ENCODE measurements at places on chromosomes 3 and 15.

GRCh38 chr3:186100398-186100797, 8.5 kb downstream of the ETV5 start:
- DNase-seq: no peak

DNA sequence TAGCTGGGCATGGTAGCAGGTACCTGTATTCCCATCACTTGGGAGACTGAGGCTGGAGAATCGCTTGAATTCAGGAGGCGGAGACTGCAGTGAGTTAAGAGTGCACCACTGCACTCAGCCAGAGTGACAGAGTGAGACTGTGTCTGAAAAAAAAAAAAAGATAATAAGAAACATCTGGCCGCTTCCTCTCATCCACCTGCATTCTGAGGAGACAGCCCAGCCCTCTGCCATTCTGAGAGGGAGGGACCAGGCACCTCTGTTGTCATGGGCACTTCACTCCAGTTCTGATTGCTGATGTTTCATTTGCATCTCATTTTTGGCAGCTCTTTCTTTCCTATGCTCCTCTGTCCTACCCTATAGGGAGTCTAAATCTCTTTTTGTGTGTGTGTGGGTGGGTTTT, 36.4 kb upstream of the GSK3B start:
- no peak for DNase-seq

GRCh38 chr15:43998607-43999006, 171.8 kb downstream of the WDR76 start:
- no peak for DNase-seq

- DNase-seq: no peak
Measured at GRCh38 chr3:42166662-42167300, 75.6 kb downstream of the TRAK1 start.

- no peak for DNase-seq
Measured at GRCh38 chr3:34277110-34277509, 478.7 kb downstream of the PDCD6IP start.

DNA sequence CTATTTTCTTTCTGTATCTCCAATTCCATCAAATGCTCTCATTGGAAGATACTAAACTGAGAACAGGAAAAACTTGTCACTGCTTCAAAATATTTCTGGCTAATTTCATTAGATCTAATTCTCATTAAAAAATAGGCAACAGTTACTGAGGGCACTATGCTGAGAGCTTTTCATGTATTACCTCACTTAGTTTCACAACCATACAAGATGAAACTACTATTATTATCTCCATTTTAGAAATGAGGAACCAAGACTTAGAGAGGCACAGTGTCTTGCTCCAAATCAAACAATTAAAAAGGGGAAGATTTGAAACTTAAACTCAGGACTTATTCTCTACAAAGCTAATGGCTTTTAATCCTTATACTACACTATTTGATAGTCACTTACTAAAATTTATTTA, 7.2 kb upstream of the OTOL1 start:
- no peak for DNase-seq

DNA sequence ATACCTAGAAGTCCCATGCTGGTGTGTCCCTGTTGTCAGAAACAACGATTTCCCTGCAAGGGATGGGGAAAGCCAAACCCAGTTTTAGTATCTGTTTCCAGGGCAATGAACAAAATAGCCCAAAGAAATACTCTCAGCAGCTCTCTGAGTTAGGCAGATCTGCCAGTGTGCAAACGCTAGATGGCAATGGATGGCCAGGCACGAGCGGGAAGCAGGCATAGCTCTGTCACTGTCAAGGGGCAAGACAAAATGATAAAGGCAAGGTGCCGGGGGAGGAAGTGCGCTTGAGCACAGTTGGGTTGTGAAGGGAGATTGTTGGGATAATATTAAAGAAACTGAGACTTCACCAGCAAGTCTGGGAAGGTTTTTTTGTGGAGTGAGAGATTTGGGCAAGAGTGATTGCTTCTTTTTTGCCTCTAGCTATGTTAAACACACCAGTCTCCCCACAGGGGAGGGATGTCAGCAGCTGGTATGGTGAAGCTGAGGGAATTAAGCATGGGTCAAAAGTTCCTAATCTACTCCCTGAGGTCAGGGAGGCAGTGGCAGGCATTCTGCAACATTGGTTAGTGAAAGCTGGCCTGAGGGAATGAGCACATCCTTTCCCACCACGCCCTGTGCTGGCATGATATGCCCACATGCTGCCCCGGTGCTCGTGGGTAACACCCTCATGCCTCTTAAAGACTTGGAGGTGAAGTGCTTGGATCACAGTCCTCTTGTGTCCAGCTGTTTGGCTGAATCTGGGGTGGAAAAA, 117.5 kb downstream of the PDCD6IP start:
- no peak for DNase-seq

DNA sequence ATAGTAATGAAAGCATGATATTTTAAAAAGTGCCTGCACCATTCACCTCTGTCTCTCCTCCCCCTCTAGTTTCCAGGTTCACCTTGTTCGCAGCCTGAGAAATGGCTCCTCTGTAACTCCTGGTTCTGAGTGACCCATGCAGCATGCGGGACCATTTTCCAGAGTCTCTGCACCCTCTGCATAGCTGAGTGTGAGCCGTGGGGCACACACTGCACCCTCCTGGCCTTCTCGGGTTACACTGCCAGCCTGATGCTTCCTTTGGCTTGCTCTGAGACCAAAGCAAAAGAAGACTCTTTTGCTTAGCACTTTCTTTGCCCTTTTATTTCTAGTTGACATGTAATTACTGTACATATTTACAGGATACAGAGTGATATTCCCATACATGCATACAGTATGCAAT, 287.3 kb downstream of the GABRG3 start:
- no peak for DNase-seq

- DNase-seq: no peak
Measured at GRCh38 chr3:10774129-10774670, 41.8 kb upstream of the SLC6A11 start.

GRCh38 chr3:171456765-171457606, 3.2 kb downstream of the TNIK start:
- DNase-seq: no peak

DNA sequence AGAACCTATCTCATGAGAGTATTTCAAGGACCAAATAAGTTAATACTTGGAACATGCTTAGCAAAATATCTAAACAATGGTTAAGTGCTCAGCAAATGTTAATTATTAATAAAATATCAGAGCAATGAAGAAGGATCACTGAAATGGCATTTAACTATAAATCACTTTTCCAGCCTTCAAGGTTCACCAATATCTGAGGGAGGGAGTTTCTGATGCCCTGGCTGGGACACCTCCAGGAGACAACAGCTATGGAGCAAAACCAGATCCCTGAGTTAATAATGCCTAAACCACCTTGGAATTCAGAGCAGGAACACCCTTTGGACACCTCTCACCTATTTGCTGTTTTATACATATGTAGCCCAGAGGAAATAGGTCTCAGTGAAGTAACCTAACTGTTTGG, 6.4 kb upstream of the FAM174B start:
- no peak for DNase-seq

DNA sequence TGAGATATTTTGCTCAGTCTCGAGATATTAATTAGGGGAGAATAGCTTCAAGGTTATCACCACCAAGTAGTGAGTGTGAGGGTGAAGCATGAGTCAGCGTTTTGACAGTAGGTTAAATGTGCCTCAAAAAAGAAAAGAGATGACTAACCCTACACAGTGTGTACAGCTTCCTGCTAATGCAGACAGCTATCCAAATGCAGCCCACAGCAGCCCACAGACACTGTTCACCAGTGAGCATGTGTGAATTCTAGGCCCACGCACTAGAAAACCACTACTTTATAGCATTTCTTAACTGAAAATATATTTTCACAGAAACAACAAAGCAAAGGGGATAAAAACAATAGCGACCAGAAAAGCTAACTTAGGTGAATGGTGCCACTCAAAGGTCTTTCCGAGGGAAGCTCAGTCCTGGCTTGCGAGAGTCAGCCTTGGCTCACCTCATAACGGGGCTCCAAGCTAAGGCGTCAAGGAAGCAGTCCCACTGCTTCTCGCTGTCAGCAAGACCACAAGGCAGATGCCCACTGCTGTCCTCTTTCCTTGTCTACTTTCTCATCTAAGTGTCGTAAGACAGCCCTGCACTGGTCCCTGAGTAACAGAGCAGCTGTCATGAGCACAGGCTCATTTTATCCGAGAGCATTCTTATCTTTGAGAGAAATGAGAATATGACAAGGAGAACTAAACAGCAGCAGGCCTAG, 47.6 kb downstream of the TXNRD3 start:
- no peak for DNase-seq

GRCh38 chr3:137930976-137931375, 79.0 kb upstream of the CLDN18 start:
- no peak for DNase-seq

DNA sequence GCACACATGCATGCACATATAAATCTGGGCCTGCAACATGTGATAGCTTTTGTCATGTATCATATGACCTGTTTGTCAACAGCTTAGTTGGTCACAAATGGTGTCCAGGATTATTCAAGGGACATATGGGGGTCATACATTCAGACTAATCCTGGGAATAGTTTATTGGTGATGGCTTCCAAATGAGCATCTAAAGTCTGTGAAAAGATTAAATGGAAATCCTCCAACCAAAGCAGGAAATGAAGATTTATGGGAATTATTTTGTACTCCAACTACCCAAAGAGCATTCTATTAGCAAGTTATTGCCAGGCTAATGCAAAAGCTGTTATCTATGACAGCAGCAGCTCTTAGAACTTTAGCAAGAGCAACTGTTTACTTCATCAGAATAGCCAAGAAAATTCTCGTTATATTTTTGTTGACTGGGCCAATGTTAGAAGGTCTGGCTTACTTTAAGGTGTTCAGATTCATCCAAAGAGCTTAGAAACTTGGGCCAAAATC, 7.1 kb downstream of the FSTL1 start:
- DNase-seq: no peak

- no peak for DNase-seq
Measured at GRCh38 chr3:30458376-30459171, 147.8 kb upstream of the TGFBR2 start.

GRCh38 chr3:178823591-178824246, 247.9 kb downstream of the ZMAT3 start:
- no peak for DNase-seq

DNA sequence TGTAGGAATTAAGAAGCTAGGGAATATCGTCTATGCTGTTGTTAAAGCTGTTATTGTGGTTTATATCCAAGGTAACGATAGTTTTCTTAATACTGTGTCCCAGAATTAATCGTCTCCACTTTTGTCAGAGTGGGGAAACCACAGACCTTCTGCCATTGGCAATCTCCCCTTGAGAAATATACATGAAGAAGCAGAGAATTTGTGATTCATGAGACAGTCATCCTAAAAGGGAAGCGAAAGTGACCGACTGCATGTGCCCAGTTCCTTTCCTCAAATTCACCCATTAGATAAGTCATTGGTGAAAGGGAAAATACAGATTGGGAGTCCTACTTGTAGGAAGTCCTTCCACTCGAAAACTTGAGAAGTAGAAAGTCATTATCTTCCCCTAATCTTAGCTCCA, 26.6 kb downstream of the DIPK2A start:
- DNase-seq: no peak

DNA sequence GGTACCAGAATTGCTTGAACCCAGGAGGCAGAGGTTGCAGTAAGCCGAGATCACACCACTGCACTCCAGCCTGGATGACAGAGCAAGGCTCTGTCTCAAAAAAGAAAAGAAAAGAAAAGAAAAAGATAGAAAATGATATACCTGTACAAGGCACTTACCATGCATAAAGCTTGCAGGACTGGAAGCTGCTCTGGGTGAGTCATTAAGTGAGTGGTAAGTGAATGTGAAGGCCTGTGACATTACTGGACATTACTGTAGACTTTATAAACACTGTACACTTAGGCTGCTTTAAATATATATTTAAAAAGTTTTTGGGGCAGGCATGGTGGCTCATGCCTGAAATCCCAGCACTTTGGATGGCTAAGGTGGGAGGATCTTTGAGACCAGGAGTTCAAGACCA, 99.2 kb downstream of the SLMAP start:
- DNase-seq: no peak

DNA sequence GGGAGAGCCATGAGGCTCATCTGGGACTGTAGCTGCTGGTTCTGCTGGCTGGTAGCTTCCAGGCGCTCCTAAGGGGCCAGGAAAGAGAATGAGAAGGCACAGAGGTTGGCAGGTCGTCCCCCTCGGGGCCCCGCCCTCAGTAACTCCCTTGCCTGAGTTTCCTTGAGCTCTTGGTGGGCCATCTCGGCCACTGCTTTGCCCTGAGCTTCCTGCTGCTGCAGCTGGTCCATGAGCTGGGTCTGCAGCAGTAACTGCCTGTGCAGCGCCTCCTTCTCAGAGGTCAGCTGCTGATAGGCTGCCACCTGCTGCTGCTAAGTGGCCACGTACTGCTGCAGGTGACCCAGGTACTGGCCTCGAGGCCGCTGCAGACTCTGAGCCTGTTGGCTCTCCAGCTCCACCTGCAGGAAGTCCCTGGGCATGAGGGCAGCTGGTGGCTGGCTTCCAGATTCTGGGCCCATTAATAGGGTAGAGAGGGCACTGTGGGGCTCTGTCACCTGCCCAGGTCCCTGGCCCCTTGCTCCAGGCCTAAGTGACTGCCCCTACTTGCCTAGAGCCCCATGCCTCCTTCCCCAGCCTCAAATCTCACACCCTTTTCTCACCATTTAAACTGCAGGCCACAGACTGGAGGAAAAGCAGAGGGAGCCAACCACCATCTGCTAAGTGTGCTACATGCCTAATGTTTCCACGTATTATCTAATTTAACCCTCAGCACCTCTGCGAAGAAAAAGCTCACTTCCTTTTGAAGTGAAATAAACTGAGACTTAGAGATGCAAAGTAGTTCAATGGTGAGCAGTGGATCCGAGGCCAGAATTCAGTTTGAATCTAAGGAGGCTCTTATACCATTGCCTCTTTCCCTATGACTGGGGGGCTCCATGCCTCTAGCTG, 10.8 kb upstream of the VPS33B start:
- no peak for DNase-seq

- no peak for DNase-seq
Measured at GRCh38 chr15:77564341-77564740, 68.4 kb downstream of the LINGO1 start.

GRCh38 chr15:34883042-34883441, 86.5 kb downstream of the AQR start:
- no peak for DNase-seq

GRCh38 chr15:93126148-93126547, 37.1 kb upstream of the RGMA start:
- no peak for DNase-seq

GRCh38 chr3:138877226-138877625, 42.5 kb upstream of the PIK3CB start:
- no peak for DNase-seq

GRCh38 chr15:52893338-52893737, 103.2 kb upstream of the ONECUT1 start:
- DNase-seq: no peak

GRCh38 chr15:63089260-63090043, 32.2 kb upstream of the LACTB start:
- DNase-seq: no peak

- no peak for DNase-seq
Measured at GRCh38 chr3:178334239-178334638, 202.0 kb upstream of the KCNMB2 start.

DNA sequence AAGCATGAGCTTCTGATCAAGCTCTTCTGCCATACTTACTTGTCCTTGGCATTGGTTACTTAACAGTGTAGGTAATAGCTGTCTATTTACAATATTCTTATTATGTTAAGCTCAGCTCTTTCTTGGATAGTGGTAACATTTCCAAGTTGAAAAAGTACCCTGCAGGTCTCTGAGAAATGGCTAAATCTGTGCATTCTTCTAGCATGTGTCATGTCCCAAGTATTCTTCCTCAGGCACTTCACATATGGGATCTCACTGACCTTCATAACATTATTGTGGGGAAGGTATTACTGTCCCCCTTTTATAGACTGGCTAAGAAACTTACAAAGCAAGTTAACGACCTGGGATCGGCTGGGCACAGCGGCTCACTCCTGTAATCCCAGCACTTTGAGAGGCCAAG, 236.1 kb downstream of the RORA start:
- DNase-seq: no peak

GRCh38 chr3:163504974-163505373, 1573.3 kb downstream of the SI start:
- no peak for DNase-seq
